IPS DF 6.9 (cell line): ENCODE measurements at places on chromosomes 16 and 17.

DNA sequence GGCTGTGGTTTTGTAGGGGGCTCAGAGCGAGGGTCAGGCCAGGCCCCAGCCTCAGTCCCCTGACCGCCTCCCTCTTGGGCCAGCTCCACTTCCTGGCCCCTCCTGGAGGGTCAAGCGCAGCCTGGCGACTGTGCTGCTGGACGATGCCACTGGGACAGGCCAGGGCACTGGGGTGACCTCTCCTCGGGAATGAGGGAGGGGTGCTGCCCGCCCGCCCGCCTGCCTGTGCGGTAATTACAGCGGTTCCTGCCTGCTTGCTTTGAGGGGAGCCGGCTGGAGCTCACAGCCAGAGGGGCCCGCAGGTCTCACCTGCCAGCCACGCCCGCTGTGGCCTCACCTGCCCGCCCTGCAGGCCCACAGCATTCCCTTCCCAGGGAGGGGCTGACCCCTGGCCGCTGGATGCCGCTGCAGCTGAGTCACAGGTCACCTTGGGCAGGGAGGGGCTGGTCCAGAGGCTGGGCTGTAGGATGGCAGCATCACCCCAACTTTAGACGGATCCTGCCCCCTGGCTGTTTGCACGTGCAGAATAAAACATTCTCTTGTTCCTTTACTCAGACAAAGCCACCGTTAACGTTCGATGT is 76.7 kb upstream of the CBX4 start:
- DNase-seq: no peak

- no peak for DNase-seq
Observed at GRCh38 chr16:88941913-88942909, 34.8 kb downstream of the CBFA2T3 start.

DNA sequence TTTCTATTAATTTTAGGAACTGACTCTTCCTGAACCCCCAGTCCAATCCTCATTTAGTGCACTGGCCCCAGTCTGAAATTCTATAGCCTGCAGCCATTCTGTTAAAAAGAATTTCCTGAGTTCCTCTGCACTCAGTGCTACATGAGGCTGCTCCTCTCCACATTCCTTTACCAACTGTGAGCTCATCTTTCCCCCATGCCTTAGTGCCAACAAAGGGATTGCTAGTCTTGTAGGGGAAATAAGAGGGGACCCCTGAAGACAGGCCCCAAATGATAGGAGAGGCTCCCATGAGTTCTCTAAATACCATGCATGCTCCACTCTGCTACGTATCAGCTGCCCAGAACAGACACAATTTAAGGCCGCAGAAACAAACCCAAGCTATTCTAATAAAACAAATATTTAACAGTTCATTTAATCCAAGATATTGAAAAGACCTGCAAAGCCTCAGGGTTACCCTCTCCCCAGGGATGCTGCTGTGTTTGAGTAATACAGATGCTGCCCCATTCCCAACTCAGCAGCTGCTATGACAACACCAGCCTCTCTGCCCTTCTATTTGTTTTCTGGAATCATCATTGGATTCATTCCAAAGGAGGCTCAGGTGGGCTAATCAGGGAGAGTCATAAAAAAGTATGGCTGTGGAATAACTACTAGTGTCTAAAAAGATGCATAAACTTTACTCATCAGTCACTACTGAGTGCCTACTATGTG is 228.5 kb downstream of the TOX3 start:
- no peak for DNase-seq

DNA sequence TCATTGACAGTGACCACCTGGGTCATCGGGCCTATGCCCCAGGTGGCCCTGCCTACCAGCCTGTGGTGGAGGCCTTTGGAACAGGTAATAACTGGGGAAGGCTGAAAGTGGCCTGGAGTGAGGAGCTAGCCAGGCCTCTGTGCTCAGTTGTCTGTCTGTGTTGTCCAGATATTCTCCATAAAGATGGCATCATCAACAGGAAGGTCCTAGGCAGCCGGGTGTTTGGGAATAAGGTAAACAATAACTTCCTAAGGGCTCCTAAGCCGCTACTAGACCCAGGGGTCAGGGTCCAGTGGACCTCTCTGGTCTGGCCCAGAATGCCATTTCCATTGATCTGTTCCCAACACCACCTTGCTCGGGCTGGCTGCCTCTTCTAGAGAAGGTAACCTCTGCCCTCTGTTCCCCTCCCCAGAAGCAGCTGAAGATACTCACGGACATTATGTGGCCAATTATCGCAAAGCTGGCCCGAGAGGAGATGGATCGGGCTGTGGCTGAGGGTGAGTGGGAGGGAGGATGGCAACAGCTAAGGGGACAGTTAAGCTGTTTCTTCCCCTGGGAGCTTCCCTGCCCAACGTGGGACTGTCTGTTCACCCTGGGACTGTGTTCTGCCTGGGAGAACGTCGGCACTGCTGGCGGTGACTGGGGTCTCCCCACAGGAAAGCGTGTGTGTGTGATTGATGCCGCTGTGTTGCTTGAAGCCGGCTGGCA is 1.9 kb upstream of the MLX start:
- DNase-seq: no peak

DNA sequence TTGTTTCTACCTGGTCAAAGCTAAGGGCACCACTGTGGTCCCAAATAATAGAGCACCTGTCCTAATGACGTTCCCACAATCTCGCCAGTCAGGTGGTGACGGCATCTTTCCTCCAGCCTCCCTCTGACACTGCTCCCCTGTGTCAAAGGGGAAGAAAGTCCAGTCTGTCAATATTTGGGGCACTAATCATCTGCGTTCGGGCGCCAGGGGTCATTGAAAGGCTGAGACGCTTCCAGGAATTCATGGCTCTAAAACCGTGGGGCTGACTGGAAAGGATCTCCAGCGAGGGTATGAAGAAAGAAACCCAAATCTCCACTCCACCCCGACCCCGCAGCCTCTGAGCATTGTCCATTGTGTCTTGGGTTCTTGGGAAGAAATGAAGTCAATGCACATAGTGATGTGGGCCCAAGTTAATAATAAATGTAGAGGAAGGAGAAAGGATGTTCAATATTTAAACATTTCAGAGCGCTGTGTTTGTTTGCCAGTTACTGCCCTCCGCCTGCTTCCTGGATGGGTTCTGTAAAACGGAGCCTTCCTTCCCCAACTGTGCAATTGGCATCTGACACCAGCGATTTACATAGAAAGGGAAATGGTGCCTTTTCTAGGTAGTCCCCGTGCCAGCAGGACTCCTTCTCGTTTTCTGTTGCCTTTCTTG is 103.2 kb downstream of the SOCS1 start:
- no peak for DNase-seq

GRCh38 chr16:49703483-49703882 is 152.4 kb downstream of the ZNF423 start:
- DNase-seq: no peak

DNA sequence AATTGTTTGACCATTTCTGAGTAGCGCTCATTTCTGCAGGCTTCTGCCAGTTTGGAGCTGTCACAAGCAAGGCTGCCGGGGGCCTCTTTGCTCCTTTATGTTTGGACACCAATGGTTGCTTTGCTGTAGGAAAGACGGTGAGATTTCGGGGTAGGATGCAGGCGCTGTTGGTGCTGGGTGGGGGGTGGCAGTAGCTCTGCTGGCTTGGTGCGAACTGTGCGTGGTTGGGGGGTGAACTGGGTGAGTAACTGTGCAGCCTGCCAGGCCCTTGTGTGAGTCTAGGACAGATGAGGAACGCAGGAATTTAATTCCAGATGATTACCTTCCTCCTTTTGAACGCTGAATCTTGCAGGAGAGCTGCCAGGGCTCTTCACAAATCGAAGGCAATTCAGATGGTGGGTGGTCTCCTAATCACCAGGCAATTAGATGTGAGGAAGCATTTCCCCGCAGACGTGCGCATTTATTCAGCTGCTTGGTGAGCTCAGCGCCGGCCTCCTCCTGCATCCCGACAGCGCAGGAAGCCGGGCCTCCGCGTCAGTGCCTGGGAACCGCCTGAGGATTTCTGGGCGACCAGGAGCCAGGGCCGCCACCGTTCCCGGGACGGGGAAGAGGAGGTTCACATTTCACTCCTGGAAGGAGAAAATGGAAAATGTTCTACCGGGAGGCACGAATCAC is 154.4 kb downstream of the FOXL1 start:
- peak; percentile 27 for DNase-seq

GRCh38 chr17:33175562-33175961 is 117.5 kb downstream of the ASIC2 start:
- DNase-seq: no peak
